Stimulated activated CD4-positive, alpha-beta T cell treated with anti-CD3 and anti-CD28 coated beads, Interleukin-2, amount 100 ng/mL, for 4 hours (primary cell): ENCODE measurements at places on chromosomes 2 and 18.
A peak's percentile ranks its signal among the peaks of the same experiment; 100 is the strongest.

- DNase-seq = no peak
Measured at GRCh38 chr18:7755753-7756475, 188.8 kb downstream of the PTPRM start.

DNA sequence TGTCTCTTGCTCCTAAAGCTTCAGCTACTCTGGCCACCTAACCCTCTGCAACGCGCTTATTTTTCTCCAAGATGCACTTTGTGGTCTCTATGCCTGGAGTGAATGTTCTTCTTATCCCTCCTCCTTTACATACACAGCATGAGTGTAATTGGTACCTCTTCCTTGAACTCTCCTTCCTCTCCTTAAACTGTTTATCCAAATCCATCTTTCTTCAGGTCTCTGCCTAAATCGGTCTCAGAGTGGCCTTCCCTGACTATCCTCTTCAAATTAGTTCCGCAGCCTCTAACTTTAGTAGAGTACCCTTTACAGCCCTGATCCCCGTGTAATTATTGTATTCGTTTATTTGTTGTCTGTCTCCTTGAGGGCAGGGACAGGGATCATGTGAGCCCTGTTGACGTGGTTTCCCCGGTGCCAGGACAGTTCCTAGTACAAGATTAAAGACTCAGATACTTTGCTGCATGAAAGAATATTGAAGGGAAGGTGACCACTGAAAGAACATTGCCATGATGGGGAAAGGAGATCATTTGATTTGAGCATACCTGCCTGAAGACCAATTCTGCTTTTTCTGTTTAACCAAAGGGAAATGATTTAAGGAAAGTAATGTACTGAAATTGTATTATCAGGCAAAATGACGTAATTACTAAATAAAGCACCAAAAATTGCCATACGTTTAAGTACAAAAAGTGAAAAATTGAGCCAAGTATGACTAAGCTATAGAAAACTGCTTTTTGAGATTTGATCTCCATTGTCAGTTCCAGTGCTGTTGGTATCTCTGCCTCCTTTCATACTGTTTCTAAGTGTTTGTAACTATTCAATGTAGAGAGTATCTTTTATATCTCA, 1.2 kb downstream of the CNOT9 start:
- DNase-seq = no peak

DNA sequence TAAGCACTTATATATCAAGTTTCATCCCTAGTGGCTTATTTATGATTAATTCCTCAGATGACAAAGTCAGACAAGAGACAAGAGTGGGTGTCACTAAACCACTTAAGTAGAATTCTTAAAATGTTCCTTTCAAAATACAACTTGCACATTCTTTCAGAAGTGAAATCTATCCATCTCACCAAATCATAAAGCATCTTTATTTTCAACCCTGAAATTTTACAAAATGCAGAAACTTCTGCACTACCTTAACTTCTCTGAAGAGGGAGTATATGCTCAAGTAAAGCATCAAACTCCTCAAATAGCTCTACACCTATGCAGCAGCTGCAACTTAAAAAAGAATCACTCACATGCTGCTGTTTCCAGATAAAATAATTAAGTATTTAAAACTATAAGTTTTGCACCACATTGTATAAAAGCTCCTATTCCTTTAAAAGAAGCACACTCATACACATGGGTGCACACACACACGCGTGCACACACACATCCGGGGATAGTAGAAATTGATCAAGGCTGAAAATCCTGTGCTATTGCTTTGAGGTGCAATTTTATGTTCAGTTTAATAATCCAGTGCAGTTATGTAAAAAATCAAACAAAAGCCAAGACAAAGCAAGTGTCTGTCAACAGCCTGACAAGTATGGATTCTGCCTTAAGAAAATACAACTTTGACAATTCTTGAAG, 244.5 kb downstream of the TCF4 start:
- DNase-seq = no peak

DNA sequence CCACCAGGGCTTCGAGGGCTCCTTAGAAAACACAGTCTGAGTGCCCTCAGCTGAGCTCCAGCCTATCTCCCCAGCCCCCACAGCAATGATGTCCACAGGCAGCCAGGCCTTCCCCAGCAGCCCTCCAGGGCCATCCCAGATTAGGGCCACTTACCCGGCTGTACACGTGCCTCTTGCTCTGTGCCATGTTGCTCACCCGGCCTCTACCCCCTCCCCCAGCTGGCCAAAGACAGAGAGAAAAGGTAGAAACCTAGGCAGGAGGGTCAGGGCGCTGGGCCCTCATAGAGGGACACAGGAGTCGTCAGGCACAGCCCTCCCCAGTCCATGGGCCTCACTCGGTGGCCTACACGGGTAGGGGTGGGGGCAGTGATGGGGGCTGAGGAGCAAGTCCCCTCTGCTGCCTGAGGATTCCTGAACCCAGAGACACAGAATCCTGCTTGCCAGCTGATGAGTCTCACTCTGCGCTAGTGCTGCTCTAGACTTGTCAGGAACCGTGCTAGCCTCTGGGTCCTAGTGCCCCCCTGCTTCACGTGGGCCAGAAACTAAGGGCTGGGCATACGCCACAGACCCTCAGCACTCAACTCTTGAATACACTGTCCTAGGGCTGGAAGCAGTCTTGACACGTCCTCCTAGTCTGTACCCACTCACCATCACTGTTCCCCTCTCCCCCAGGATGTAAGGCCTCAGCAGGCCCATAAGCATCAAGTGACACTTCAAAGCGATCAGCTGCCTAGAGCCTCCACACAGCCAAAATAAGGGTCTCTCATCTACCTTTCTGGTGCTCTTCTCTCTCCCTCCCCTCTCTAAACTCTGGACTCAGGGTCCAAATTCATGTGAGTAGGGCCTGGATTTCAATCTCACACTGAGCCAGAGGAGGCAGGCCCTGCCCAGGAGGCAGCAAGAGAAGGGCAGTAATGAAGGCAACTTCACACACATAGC, at the start of gene DCTN1:
TSS of gene DCTN1 (minus strand) at position 461 of the 939 bp plus-strand sequence. CDS start at position 187, 274 bp downstream.
- peak; percentile 3 for DNase-seq

DNA sequence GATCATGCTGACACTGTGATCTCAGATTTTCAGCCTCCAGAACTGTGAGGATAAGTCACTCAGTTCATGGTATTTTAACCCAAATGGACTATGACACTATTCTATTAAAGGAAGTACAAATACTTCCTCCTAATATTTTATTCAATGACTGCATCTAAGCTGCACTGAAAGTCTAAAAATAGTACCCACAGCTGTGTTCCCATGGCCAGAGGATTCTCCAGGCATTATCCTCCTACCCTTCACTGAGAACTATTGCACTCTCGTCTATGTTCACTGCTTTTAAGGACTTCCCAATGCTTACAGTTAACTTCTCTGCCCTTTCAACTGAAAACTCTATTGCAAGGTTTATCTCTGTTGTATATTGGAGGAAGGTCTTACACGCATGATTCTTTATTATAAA, 15.2 kb downstream of the LRATD1 start:
- DNase-seq = no peak

- DNase-seq = no peak
Measured at GRCh38 chr18:8603663-8604520, 5.3 kb upstream of the RAB12 start.

DNA sequence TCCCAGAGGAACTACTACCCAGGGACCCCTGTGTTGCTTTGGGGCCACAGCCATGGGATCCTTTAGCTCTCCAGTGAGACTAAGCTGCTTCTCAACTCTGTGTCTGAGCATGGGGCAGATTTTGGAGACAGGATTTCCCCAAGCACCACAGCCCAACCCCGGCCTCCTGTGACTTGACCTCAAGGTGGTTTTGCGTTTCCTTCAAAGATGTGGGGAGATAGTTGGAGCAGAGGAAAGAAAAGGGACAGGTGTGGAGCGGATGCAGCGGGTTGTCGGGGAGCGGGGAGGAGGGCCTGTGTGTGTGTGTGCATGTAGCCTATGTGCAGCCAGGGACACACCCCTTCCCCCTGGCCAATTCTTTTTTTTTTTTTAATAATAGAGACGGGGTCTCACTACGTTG, 10.2 kb downstream of the ARID5A start:
- no peak for DNase-seq

GRCh38 chr2:2579814-2580213, 248.7 kb upstream of the MYT1L start:
- DNase-seq = no peak

DNA sequence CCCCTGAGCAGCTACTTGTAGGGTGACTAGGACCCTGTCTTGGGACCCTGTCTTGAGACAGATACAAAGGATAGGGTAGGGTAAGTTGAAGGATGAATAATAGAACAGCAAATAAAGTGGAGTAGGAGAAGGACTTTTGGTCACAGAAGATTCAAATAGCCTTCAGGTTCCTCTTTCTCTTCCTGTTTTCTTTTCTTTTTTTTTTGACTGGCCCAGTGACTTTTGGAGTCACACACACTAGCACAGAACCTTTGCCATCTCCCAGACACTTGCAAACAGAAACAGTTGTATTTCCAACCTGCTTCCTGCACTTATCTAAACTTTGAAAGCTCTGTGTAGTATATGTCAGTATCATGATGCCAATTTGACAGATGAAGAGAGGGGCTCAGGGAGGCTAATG, 108.2 kb downstream of the TDRD15 start:
- DNase-seq = no peak

DNA sequence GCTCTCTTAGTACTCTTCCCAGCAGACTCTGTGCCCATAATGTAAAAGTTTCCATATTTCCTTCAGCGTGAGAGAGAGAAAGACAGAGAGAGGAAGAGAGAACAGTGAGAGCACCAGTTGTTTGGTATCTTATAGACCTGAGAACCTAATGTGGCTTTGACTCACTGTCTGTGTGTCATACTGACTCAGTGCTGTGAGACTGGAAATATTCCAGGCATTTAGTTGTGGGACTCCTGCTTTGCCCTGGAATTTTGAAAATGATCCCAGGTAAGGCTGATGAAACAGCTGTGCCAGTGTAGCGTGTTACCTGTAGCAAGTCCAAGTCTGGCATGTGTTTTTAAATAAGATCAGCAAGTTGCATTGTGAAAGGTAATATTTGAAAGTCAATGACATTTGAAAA, 87.9 kb upstream of the KCNH7 start:
- no peak for DNase-seq

DNA sequence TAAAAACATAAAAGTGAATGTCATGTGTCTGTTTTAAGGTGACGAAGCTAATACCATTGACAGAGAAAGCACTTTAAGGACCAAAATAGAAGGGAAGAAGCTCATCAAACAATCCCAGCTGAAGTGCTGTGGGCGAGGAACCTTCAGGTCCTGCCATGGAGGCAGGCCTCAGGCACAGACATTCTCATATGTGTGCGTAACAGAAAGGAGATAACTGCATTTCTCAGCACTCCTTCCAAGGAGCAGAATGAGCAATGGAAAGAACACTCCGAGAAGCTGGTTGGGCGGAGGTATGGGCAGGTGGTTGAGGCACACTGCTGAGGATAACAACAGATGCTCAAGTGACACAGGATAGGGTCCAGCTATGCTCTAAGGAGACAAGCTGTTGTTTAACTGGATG, 42.4 kb downstream of the PKDCC start:
- no peak for DNase-seq

GRCh38 chr2:132252191-132252893, 90.6 kb upstream of the ANKRD30BL start:
- DNase-seq = no peak

DNA sequence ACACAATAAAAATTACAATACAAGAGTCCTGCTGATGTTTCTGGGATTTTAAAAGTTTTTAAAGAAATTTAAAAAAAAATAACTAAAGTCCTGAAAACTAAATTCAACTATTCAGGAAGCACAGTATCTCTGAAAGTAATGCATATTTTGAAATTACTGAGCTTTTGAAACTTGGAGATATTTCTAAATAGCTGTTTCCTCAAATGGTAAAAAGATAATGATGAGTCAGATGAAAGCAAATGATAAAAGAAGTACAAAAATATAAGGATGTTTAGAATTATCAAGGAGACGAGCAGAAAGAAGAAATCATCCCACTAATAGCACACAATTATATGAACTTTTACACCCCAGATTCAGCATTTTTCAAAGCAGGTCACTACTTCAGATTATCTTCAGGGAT, 90.2 kb upstream of the SLC25A52 start:
- no peak for DNase-seq
